ENCODE measurements at places on chromosomes 7 and 10.

DNA sequence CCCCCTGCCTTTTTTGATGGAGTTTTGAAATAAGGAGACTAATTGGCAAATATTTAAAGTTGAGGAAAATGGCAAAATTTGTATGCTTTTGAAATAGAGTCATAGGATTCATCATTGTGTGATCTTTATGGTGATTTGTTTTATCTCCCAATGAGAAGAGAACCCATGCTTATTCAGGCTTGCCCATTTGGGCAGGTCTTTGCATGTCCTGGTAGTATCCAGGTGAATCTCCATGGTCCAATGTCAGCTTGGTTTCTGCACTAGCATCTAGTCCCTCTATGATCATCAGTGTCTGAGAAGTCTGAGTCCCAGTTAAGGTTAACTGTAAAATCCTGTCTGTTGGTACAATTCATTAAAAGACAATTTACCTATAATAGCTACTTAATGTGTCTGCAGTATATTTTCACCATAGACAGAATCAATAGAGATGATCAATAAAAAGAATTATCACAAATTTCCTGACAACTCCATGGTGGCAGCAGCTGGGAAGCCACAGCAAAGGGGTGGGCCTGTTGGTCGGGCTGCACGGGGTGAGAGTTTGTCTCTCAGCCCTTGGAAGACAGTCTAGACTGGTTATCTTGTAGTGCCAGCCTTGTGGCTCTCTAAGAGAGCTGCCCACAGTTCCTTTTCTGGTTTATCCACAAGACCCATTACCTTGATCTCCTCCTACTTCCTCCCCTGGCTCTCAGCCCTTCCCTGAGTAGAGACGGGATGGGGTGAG lies 22.2 kb upstream of the BMPER start:
- no peak for DNase-seq

- no peak for DNase-seq
Measured at GRCh38 chr7:74068378-74069085, 15.1 kb upstream of the LIMK1 start.

GRCh38 chr10:133442191-133442966 lies 11.4 kb upstream of the SCART1 start:
- no peak for DNase-seq

DNA sequence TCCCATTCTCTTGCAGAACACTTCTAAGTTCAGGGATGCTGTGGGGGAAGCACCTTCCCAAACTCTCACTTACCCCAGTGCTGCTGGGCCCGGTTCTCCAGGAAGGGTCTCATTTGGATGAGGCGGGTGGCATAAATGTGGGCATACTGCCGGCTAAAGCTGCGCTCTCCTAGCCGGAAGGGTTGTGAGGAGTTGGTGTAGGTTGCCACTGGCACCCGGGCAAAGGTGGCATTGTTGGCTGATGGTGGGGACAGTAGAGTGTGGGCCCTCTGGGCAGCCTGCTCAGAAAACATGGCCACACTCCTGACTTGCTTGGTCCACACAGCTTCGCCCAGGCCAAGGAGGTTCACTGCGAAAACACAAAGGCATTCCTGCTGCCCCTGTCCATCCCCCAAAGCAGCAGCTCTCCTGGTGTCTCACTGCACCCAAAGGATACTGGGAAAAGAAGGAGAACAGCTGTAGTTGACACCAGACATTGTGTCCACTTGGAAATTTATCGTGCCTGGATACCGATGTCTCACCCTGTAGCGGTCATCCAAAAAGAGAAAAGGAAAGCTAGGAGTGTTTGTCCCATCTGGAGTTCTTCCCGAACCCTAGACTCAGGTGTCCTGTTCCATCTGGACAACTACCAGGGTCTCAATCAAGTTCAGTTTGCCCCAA lies 1.5 kb downstream of the POLD2 start:
- DNase-seq: no peak

GRCh38 chr10:1127629-1128028 lies 71.4 kb downstream of the WDR37 start:
- DNase-seq: no peak

- no peak for DNase-seq
Measured at GRCh38 chr7:55214707-55215106, 150.4 kb upstream of the LANCL2 start.

DNA sequence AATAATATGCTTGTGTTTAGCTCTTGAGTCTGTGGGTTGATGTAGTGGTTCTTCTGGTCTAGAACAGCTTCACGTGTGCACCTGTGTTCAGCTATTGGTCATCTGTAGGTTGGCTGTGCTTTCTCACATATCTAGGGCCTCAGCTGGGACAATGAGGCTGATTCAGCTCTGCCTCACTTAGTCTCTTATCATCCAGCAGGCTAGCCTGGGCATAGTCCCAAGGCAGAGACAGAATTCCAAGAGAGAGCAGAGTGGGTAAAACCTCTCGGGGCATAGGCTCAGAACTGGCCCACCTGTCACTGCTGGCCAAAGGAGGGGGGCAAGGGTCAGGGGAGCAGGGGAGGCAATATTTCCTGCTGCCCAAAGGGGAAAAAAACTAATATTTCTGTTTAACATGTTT lies 32.0 kb upstream of the MXI1 start:
- DNase-seq: no peak
